ENCODE measurements at places on chromosomes 3 and 15.

- no peak for DNase-seq
Measured at GRCh38 chr3:184562878-184563560, 1.4 kb downstream of the EPHB3 start.

DNA sequence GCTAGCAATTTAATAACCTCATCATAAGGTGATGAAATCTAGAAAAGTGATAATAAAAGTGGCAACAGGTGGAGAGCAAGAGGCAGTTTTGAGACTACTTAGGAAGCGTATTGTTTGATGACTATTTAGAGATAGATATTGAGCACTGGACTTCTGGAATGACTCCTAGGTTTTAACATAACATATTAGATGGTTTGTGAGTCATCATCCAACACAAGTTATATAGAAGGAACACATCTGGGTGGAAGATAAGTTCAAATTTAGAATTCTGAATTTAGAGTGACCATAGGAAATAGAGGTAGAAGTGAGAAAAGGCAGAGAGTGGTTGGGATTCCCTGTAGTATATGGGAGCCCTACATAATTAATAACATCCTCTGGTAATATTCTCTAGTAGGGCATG lies 282.8 kb upstream of the ALCAM start:
- peak; percentile 11 for DNase-seq

DNA sequence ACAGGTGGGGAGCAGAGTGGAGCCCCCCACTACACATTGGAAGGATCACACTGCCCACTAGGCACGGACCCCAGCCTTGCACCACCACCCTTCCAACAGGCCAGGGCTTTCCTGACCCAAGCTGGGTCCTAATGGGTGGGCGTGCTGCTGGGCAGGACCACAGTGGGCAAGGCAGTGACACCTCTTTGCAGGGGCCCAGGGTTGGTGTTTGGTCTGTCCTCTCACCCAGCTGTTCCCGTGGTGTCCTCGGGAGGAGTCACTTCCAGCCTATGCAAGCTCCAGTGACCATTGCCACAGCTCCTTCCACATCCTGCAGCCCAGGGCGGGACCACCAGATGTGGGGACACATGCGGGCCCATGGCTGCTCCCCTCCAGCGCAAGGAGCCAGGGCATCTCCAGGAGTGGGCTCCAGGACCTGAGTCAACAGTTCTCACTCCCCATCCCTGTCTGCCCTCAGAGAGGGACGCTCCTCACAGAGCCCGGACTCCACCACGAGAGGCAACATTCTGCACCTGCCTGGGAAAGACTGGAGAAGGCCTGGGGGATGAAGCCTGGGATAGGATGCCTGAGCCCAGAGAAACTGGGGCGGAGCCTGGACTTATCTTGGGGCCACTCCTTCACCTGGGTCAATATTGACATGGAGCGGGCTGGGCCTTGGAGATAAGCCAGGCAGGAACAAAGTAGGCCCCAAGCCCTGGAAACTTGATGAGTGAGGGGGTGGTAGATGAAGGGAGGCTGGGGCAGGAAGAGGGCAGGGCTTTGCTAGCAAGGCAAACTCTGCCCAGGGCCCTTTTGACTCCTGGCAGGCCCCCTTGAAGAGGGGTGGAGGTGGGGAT lies 3.9 kb upstream of the VILL start:
- DNase-seq = no peak

DNA sequence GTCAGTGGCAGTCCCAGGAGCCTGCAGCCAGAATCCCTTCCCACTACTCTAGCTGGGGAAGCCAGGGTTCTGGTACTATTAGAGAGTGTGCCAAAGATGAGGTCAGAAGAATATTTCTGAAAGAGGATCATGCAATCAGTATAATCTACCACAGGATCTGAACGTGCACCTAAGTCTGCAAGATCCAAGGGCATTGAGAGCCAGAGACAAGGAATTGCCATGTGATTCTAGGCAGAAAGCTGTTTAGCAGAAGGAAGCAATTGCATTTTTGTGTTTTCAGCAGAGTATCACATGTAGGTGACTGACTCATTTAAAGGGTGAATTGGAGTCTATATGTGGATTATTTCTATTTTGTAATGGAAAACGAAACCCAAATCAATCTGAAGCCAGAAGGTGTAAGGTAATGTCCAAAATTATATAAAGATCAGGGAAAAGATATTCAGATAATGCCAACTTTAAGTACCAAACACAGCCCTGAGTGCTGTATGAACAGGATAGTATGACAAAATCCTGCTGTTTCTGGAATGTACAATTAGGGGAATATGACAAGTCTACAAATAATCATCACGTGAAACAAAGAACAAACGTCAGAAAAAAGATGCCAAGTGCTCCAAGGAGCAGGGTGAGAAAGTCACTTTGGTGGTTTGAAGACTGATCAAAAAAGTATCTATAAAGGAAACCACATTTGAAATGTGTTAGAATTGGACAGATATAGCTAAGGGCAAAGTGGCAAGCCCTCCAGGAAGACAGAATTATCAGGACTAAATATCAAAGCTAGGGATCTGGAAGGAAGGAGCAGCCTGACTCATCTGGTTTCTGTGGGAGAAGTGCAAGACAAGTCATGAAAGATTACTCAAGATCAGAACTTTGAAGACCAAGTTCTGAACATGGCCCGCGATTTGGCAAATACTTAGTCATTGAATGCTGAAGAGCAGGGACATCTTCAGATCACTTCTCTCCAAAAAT lies 1036.6 kb downstream of the NTRK3 start:
- DNase-seq = no peak

GRCh38 chr3:145865399-145866018 lies 295.5 kb downstream of the PLOD2 start:
- no peak for DNase-seq

DNA sequence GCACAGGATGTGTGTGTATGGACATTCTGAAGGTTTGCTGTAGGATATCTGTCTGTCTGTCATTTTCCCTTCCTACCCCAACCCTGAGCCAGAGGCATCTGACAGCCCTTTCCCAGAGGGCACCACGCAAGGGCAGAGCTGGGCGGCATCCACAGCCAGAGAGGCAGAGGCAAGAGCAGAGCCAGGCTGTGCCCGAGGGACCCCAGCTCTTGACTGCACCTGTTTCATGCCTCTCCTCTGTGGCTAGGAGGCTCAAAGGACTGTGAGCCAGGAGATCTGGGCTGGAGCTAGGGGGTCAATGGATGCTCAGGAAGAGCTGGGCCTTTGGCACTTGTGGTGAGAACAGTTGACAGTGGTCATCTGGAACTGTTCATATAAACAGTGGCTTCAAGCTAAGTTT lies 4.8 kb upstream of the APEH start:
- no peak for DNase-seq

DNA sequence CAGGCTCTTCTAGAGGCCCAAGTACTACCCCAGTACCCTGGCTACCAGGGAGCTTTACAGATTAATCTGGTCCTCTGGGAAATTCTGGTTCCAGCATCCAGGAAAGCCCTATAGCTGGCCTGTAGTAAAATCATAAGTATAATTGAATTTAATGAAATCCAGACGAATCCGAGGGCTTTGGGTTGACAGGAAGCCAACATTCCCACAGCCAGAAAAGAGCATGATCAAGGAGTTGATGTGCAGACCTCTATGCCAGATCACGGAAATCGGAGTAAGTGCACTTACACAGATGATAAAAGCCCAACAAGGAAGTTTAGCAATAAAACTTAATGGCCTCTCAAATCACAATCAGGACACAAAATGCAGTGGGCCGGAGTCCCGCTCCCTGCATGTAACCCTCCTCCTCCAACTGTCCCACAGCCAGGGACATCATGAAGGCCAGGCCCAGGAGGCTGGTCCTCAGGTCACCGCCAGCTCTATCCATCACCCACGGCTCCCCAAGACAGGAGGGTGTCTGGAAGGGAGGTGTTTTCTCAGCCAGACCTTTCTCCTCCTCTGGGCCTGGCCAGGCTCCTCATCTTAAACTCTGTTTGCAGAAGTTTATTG lies 62.8 kb upstream of the SEC22A start:
- DNase-seq = no peak

- DNase-seq = no peak
Measured at GRCh38 chr3:23654571-23654970, 151.2 kb upstream of the UBE2E1 start.

DNA sequence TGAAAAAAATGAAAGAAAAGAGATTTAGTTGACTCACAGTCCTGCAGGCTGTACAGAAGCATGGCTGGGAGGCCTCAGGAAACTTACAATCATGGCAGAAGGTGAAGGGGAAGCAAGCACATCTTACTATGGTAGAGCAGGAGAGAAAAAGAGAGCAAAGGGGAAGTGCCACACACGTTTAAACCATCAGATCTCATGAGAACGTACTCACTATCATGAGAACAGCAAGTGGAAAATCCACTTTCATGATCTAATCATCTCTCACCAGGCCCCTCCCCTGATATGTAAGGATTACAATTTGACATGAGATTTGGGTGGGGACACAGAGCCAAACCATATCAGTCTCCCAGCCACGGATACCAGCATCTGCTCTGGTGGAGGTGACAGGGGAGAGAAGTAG lies 50.8 kb upstream of the CPOX start:
- no peak for DNase-seq

GRCh38 chr3:26657348-26657976 lies 34.9 kb downstream of the LRRC3B start:
- no peak for DNase-seq

DNA sequence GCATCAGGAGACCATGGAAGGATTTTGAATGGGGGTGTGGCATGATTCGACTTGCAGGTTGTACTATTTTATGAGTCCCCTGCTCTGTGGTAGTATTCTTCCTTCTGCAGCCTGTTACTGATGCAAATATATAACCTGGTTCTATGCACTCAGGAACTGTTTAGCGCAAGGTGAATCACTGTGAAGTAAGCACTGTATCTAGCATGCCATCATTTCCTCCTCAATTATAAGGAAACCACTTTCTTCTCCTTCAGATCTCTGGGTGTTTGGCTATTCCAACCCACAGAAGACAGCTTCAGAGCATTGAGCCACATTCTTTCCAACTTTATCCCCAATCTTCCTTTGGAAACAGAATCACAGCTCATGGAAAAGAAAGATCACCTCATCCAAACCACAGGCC lies 176.7 kb downstream of the DIPK2A start:
- no peak for DNase-seq

DNA sequence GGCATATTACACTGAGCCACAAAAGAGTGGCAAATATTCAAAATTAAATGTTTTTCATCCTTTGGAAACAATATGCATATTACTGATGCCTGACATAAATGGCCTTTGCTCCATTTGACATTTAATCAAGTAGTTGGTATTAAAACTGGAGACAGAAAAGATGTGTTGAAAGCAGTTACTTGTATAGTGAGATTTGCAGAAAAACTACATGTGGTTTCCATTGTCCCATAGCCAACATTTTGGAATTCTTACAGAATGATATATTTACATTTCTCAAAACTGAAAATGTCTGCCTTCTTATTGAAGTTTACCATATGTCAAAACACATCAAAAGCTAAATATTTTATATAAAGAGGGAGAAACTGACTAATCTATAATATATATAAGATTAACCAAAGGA lies 21.6 kb downstream of the SHOX2 start:
- no peak for DNase-seq

DNA sequence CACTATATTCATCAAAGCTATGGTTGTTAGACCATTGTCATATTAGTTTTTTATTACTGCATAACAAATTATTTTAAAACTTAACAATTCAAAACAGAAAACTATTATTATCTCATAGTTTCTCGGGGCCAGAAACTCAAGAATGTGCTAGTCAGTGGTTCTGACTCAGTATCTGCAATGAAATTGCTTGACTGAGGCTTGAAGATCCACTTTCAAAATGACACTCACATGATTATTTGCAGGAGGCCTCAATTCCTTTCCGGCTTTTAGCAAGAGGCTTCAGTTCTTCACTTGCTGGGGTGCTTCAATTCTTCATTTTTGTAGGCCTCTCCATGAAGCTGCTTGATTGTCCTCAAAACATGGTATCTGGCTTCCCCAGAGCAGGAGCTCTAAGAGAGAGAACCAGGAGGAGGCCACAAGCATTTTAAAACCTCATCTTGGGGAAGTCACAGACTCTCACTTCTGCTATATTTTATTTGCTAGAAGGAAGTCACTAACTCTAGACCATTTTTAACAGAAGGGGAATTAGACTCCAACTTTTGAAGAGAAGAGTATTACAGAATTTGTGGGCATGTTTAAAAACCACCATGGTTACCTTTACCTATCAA lies 383.7 kb downstream of the MFSD1 start:
- DNase-seq = no peak

DNA sequence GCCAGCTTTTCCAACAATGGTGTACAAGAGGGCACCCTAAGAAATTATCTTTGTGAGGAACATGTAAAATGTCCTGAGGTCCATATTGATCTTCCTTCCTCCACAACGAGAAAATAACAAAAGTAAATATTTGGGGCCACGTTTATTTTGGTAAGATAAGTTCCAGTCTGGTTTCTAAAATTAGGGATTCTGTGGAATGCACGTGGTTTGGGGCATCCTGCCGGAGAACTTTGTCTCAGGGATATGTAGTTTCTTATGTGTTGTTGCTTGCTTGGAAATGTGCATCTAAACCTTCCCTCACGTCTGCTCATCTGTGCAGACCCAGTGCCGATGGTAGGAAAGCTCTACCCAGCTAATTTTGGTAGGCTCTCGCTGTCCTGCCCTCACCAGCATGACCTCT lies 62.8 kb downstream of the CTDSPL start:
- no peak for DNase-seq

DNA sequence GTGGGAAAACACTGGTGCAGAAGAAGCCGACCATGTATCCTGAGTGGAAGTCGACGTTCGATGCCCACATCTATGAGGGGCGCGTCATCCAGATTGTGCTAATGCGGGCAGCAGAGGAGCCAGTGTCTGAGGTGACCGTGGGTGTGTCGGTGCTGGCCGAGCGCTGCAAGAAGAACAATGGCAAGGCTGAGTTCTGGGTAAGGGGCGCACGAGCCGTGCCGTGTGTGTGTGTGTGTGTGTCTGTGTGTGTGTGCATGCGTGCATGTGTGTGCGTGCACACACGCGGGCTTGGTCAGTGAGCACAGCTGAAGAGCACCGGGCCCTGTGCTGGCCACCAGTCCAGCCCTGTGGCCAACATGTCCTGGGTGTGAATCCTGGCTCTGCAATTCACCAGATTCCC lies 18.6 kb downstream of the PRKCD start:
- DNase-seq = no peak

DNA sequence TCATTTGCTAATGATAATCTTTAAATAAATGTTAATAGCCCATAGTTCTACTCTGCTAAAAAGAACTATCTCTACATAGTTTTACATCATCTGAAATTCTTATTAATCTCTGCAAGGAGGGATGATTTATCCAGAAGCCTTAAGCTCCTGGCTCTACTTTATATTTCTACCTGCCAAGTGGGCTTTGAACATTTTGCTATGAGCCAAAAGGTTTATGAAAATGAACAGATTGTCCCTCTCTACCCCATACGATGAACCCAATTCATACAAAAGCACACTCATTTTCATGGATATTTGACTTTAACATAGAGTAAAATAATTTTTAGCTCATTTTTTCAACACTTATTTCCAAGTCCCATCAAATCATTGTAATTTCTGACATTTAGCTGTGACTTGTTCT lies 611.0 kb downstream of the NSUN3 start:
- no peak for DNase-seq
